ENCODE measurements at places on chromosomes 6 and 20.

DNA sequence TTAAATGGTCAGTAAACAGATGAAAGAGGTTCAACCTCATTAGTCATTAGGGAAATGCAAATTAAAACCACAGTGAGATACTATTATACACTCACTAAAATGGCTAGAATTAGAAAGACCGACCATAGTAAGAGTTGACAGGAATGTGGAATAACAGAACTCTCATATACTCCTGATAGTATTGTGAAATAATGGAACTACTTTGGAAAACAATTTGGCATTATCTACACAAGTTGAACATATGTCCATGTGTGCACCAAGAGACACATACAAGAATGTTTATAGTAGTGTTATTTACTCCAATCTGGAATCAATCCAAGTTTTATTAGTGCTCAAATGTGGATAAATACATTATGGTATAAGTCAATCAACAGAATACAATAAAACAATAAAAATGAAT lies 59.6 kb downstream of the AK9 start:
- DNase-seq: no peak

GRCh38 chr6:35076997-35077712 lies 64.0 kb downstream of the TCP11 start:
- no peak for DNase-seq

- no peak for DNase-seq
Measured at GRCh38 chr6:10451828-10452509, 37.1 kb upstream of the TFAP2A start.

DNA sequence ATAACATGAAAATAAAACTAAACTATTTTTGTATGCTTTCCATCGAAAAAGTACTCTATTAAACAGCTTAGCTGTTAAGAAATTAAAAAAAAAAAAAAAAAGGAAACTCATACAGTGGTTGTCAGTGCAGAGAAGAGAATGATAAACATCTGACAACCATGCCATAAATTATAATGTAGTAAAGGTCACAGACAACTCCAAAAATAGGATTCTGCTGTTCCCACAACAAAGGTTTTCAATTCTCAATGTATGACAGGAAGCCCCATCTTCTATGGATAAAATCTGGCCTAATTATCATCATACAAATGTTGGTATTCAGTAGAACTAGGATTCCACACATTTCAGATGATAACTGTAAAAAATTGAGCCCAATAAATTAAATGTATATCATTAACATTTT lies 5.0 kb downstream of the PLN start:
- no peak for DNase-seq

- DNase-seq: no peak
Measured at GRCh38 chr20:20317621-20318364, 50.1 kb upstream of the INSM1 start.

DNA sequence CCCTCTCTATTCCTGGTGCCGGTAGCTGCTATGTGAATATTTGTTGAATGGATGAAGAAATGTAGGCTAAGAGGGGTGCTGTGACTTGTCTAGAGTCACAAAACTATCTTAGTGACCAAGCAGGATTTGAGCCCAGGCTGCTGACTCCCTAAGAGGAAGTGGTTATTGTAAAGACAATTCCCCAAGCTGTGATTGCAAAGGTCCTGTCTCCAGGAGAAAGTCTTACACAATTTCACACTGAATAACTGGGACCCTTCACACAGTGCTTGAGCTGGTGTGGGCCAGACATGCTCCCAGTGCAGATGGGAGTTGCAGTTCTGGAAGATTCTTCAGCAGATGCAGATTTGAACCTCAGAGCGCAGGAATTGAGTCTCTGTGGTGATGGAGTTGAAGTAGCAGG lies 38.1 kb downstream of the IYD start:
- no peak for DNase-seq

DNA sequence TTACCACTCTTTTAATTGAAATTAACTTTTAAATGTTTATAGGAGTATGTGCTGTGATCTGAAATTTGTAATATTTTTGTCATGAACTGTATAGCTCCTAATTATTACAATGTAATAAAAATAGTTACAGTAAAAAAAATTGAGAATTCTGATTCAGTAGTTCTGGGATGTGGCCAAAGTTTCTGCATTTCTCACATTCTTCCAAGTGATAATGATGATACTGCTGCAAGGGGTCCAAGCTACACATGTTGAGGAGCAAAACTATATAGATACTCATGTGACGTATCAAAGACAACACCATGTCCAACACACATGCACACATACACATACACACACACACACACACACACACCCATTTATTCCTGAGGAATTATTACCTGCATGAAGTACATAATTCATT lies 71.0 kb upstream of the FAM83B start:
- no peak for DNase-seq

GRCh38 chr20:12055161-12055560 lies 137.5 kb downstream of the BTBD3 start:
- no peak for DNase-seq

DNA sequence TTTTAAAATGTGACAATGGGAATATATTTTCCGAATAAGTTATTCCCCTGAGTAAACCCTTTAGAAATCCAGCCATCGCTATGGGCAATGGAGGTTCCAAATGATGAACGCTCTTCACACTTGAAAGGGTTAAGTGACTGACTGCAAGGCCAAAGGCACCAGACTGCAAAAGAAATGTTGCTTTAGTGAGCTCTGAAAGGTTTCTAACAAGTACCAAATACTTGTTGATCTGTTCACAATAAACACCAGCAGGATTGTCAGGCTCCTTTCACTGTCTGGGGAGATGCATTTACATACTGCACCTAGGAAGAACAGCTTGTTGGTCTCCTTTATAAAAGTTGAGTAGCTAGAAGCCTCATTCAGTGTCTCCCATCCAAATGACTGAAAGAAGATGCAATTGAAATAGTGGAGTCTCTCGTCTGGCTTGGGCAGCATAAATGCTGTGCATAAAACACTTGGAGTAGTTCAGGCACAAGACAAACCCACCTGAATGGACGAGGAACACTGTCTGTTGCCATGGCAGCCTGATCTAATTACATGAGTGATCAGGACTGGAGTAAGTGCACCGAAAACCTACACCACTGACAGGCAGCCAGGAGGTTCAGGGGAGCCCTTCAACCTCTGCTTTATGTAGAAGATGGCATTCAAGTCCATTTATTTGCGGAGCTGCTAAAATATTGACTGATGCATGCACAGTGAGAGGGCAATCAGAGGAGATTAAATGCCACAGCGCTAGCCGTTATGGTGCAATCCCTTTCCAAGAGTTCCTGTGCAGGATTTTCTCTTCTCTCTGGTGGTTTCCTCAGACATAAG lies 2.9 kb downstream of the ATXN1 start:
- DNase-seq: no peak

DNA sequence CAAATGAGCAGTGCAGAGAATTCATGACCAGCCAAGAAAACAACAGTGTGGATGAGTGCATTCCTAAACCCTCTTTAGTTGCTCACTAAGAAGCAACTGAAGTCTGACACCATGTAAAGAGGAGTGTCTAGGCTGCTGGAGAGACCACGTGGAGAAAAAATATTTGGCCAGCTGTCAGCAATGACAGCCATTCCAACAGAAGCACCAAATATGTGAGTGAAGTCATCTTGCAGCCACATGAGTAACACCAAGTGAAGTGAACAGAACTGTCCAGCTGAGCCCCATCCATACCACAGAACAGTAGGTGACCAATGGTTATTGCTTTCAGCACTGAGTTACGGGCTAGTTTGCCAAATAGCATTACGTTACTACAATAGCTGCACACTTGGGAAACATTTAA lies 89.4 kb downstream of the TBXT start:
- DNase-seq: no peak

DNA sequence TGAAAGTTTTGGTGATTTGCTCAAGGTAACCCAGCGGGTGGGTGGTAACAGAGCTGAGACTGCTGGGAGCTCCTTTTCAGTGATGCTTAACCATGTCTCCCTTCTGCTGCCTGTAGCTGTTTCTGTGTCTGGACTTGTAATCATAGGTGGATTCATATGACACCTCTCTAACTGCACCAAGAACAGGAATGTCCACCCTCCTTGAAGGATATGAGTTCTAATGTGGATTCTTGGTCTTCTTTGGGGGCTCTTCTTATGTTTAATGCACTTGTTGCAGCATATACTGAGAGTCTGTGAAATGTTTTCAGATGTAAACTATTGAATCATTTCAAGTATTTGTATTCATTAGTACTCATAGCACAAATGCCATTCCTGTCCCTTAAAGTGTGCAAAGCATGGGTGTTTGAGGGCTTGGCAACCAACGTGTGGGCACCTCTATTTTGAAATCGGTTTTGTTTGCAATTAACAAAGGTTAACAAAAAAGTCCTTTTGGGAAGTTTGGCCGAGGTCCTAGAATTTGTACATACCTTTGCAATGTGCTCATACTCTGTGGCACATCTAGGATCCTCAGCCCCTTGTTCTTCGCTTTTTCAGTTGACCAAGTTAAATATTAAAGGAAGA lies 138.0 kb downstream of the SOX4 start:
- no peak for DNase-seq

DNA sequence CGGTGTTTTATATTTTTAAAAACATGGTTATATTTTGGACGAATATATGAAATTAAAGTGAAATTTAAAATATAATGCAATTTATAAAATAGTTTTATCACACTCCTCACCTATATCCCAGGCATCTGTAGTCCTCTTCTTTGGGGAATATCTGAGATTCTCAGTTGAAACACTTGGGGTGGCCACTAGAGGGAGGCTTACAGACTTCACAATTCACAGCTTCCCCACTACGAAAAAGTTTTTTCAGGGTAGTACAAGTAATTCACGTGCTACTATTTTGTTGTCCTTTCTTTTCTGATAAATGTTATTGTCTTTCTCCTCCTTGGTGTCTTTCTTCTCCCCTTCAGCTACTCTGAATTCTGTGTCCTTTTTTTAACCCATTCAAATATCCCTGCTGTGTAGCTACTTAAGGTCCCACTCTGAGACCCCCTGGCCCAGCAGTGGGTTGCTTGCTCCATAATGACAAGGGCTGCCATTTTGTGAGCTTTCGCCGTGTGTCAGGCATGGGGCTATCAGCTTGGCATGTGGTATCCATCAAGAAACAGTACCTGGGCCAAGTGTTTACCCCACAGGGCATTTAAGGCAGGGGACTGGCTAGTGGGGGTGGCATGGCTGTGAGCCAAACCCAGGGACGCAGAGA lies 43.6 kb upstream of the PHACTR3 start:
- no peak for DNase-seq

DNA sequence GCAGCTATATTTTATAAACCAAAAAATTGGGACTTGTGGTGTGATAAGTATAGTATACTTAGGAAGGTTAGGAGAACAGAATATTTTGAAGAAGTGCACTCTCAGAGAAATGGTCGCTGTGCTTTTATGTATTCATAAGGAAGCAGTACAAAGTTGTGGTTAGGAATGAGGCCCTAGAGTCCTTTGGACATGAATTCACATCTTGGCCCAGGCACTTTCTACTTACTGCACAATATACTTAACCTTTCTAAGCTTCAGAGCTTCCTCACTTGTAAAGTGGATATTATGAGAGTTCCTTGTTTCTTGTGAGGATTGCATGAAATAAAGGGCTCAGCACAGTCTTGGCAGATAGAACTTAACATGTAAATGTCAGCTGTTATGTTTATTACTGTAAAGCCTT lies 21.0 kb upstream of the SERINC3 start:
- DNase-seq: peak; percentile 31

- no peak for DNase-seq
Measured at GRCh38 chr6:90605749-90606340, 19.0 kb upstream of the MAP3K7 start.

Measured in GDM1 (cell line).